OCI-LY7 (cell line): ENCODE measurements at places on chromosomes 6 and 20. TPM values are rescaled to one million over a fixed set of nuclear protein-coding genes. Genes with fewer than 3 reads are reported as not detected.

The EYA4 gene
- not detected in 2 replicates for total RNA-seq

The SYNDIG1 gene
- not detected in 2 replicates for total RNA-seq

The IGF2R gene
- 33.8 and 37.6 TPM in 2 replicates for total RNA-seq

The HLA-DPA1 gene
- 253 and 256 TPM in 2 replicates for total RNA-seq

The HLA-DQB2 gene
- 5.1 and 7.2 TPM in 2 replicates for total RNA-seq

The CTCFL gene
- not detected in 2 replicates for total RNA-seq

The TPD52L1 gene
- total RNA-seq, result not detected in 2 replicates

The ASIP gene
- 0.70 and 0.82 TPM in 2 replicates for total RNA-seq

The ZBP1 gene
- total RNA-seq, result 1.5 and 2.0 TPM in 2 replicates

The MAP3K7 gene
- total RNA-seq, result 45.7 and 46.3 TPM in 2 replicates

The UQCC2 gene
- 85.3 and 88.2 TPM in 2 replicates for total RNA-seq

DNA sequence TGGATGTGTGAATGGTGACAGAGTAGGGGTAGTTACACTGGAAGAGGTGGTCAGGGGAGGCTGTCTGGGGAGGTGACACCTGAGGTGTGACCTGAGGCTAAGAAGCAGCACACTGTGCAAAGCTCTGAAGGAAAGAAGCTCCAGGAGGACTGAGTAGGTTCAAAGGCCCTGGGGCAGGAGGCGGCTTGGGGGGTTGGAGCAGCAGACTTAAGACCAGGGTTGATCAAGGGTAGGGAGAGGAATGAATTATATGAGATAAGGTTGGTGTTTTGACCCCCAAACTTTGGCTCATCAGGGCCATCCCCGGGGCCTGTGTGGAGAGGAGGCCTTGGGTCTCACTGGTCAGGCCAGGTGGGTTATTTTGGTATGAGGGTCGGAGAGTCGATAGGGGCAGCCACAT is 166.1 kb downstream of the GRM4 start:
- no peak for DNase-seq

DNA sequence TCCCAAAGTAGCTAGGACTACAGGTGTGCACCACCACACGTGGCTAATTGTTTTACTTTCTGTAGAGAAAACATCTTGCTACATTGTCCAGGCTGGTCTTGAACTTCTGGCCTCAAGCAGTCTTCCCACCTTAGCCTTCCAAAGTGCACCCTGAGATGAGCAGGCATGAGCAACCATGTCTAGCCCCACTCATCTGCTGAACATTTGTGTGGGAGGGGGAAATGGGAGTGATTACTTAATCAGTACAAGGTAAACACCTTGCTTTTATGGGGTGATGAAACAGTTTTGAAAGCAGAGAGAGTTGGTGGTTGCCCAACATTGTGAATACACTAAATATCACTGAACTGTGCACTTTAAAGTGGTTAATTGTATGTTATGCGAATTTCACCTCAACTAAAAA is 5.3 kb downstream of the APMAP start:
- DNase-seq, result no peak

GRCh38 chr6:96391776-96392360 is 129.7 kb upstream of the UFL1 start:
- DNase-seq, result no peak

GRCh38 chr6:11197175-11197536 is 35.3 kb downstream of the NEDD9 start:
- no peak for DNase-seq

GRCh38 chr20:37749218-37749617 is 55.4 kb downstream of the CTNNBL1 start:
- DNase-seq, result no peak

GRCh38 chr6:6131492-6132109 is 124.9 kb upstream of the NRN1 start:
- DNase-seq, result peak; percentile 47

DNA sequence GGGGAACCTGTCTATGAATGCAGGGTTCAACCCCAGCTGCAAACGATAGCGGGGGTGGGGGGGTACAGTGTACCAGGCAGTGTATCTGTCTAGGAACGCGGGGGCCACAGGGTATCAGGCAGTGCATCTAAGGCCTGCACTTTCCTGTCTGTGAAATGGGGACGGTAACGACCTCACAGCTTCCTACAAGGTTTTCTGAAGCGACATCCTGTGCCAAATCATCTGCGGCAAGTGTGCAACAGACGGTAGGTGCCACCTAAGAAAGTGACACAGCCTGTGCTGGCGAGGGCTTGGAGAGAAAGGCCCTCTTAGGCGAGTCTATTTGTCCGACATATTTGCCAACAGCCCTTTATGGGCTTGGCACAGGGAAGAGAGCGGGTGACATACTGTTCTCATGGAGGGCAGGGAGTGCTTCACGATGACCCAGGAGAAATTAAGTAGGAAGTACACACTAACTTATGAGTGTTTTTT is 3.8 kb downstream of the DIDO1 start:
- DNase-seq, result peak; percentile 46

DNA sequence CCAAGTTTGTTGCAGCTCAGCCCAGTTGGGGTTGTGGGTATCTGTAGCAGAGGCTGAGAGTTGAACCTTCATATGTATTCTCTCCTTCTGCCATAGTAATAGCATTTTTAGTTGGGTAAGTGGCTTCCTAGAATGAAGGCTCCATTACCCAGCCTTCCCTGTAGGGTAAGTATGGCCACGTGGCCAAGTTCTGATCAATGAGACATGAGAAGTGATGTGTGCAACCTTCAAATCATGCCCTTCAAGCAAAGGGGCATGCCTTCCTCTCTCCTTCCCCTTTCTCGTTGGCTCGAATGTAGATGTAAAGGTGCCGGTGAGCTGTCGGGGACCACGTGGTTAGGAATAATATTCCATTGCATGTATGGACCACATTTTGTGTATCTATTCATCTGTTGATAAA is 12.7 kb upstream of the TRAF3IP2 start:
- DNase-seq, result no peak

DNA sequence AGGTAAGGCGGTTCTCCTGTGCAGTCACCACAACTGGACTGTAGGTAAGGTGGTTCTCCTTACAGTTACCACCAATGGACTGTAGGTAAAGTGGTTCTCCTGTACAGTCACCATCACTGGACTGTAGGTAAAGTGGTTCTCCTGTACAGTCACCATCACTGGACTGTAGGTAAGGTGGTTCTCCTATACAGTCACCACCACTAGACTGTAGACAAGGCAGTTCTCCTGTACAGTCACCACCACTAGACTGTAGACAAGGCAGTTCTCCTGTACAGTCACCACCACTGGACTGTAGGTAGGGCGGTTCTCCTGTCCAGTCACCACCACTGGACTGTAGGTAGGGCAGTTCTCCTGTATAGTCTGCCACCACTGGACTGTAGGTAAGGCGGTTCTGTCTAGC is 212.3 kb downstream of the TFAP2A start:
- DNase-seq, result no peak

- peak; percentile 67 for DNase-seq
These were observed 16.1 kb upstream of the ZNF292 start for GRCh38 chr6:87139236-87139635.

DNA sequence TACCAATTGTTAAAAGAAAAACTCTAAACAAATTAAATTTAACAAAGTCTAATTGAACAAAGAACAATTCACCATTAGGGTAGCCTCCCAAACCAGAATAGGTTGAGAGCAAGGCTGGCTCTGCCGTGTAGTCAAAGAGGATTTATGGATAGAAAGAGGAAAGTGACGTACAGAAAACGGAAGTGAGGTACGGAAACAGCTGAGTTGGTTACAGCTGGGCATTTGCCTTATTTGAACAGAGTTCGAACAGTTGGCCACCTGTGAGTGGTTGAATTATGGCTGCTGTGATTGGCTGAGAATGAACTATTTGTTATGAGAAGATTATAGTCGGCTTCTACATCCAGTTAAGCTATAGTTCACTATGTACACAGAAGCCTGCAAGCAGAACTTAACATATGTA is 18.5 kb upstream of the ISM1 start:
- DNase-seq, result no peak

DNA sequence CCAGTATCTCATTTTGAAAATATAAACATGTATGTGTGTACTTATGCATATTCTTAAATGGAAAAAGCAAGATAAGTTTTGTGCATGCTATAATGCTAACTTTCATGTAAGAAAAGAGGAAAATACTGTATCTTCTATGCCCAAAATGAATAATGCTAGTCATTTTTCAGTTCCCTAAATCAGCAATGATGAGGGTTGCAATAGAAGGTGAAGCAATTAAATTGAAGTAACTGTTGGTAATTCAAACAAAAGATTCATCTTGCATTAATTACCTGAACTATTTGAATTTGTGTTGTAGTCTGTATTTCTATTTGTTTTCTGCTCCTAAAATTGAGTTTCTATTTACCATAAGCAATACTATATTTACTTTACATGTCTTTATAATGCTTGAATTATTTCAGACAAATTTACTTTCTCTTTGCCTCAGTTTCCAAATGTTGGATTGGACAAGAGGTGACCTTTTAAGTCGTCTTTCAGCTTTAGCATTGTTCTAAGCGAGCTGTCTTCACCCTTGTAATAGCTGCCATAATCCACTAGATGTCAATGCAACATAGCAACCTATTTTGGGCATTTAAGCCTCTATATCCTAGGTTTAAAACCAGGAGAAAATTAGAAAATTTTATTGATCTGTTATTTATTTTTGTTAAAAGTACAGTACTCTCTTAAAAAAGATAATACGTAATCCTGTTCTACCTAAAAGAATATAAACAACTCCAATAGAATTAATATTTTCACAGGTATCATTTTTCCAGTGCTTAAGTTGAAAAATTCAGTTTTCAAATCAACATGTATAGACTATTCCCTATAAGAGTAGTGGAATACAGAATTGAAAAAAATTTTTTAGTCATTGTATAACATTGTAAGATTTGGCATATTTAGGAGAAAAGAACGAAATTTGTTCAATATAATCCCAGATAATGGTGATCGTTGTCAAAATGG is 52.3 kb upstream of the IFNGR1 start:
- DNase-seq, result peak; percentile 66

- no peak for DNase-seq
These were observed 9.3 kb downstream of the SLC2A4RG start for GRCh38 chr20:63748934-63749270.

GRCh38 chr6:134183844-134184243 is 131.4 kb upstream of the SLC2A12 start:
- no peak for DNase-seq

- no peak for DNase-seq
These were observed 53.4 kb upstream of the CD93 start for GRCh38 chr20:23139524-23139923.

DNA sequence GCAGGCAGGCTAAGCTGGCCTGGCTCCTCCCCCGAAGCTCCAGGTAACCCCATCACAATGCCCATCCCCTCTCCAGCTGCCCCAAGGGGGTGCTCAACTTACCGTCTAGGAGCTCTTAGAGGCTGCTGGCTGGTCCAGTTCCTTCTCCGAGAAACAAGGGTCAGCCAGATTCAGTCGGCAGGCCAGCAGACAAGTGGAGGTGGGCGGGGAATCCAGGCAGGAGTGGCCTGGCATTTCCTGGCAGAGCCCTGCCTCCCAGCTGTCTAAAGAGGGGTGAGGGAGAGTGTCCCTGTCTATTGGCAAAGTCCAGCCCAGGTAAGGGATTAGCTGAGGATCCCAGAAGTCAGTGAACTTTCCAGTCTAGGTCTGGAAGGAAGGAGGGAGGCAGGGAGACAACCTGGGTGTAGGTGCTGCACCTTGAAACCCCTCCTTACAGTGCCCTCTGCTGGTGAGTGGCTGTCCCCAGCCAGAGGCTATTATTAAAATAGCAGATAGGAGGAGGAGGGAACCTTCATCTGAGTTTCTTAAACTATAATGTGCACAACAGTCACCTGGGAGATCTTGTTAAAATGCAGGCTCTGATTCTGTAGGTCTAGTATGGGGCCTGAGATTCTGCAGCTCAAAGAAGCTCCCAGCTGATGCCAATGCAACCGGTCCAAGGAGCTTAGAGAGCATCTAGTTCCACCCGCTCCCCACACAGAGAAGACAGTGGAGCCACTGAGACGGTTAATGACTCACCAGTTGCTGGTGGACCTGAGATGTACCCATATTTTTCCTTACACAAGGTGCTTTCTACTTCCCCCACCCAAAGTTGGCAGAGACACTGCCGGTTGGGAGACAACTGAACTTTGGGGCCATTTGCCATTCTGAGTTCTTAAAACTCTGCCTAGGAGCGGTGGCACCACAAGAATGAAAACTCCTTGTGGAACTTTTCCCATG is at the start of gene UNC5CL:
TSS of gene UNC5CL (minus strand) at position 162 of the 939 bp plus-strand sequence. CDS start 4,147 bp downstream, outside the sequence.
- DNase-seq, result peak; percentile 67

GRCh38 chr20:15576411-15576810 is 996.8 kb downstream of the KIF16B start:
- DNase-seq, result no peak

GRCh38 chr6:158472447-158472846 is 87.4 kb upstream of the TMEM181 start:
- no peak for DNase-seq

DNA sequence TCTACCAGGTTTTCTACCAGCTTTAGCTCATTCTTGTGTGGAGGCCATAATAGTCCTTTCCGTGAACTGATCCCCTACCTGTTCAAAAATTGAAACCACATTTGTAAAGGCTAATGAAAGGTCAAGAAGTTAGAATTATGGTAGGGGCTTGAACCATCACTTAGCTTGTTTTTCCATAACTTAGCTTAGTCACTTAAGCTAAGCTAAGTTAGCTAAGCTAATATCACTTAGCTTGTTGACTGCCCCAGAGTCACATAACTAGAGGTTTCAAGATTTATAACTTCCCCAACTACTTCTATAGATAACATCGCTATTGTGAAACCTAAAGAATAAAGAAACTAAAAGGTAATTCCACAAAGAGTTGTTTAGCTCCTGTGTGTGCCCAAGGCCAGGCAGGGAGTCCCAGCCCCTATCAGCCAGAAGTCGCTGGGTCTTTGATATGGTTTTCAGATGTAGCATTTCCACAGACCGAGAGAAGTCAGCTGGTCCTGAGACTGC is 131.8 kb downstream of the VEGFA start:
- DNase-seq, result no peak

DNA sequence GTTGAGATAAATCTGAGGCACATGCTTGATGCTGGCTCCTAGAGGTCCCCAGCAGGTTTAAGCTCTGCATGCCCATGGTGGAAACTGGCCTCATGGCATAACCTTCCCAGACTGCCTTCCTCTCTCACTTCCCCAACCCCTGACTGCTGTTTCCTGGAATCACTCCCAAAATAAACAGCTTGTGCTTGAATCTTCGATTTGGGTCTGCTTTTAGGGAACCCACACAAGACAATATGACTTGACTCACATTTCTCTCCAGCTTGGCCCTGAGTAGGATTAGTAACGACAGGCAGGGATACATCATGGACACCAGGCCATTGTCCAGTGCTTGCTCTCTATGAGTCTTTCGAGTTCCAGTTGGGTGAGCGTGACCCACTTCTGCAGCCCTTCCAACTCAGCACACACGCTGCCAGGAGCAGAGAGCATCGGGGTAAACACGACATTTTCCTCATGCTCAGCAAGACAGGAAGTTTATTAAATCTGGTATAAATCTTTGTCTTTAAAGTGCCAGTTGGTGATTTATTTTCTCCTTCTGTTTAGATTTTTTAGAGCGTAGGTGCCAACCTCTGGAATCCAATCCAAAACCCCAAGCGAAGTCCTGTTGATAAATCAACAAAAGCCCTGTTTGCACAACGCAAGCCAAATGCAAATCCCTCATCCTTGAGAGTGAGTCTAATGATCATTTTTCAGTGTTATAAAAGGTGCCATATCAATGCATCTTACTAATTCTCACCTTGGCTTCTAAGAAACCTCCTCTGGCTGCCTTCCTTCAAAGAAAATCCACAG is 135.0 kb downstream of the FOXA2 start:
- no peak for DNase-seq
